ENCODE measurements at places on chromosomes 7 and 10. TPM values are rescaled to one million over a fixed set of nuclear protein-coding genes. Genes with fewer than 3 reads are reported as not detected.

DNA sequence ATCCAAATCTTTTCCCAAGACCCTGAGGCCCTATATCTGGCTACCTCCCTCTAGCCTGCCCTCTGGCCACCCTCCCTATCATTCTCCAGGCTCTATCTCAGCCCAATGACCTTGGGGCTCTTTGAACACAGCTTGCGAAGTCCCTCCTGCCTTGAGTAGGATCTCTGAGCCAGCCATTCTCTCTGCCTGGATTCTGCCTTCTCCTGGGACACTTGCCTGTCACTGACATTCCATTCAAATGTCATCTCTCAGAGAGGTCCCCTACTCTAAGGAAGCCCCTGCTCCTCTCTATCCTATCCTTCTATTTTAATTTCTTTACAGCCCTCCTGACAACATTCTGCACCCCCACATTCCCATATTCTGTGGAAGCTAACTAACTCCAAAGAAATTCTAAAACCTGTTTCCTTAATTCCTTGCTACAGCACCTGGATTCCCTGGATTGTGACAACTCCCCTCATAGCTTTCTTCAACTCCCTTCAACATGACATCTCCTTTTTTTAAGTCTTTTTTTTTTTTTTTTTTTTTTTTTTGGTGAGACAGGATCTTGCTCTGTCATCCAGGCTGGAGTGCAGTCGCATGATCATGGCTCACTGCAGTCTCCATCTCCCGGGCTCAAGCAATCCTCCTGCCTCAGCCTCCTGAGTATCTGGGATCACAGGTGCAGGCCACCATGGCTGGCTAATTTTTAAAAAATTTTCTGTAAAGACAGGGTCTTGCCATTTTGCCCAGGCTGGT is 81.0 kb upstream of the ASAH2 start:
- peaks cover 3% of the 10 kb centered on the region for H3K27me3 ChIP-seq
- no peak for DNase-seq
- H3K4me3 ChIP-seq: no peak overlapping the region
- H3K36me3 ChIP-seq: no peaks in the 10 kb centered on the region

Gene FRAT1
- total RNA-seq: 10.0 TPM

Gene PPP1R9A
- total RNA-seq: 14.7 TPM

DNA sequence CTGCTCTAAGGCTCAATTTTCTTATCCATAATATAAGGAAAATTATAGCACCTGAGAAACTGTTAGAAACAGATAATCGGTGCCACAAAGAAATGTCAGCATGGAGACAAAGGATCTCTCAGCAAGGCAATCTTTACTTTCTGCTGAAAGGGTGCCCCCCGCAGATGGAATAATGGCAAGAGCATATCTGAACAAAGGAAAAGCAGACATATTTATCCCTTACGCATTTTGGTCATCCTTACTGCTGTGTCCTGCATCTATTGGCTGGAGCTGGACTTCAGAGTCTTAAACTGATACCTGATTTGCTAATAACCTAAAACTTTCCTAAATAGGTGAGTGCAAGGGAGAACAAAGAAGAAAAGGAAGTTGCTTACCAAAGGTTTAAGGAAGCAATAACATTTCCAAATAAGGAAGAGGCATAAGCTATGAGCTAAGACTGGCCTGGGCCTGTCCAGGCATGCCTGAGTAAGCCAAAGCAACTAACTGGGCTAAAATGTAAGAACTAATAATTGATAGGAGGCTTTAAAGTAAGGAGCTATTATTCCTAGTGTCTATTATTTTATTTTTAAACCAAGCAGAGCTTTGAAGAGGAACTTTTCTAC is 39.6 kb upstream of the ELMO1 start:
- DNase-seq: no peak
- H3K4me3 ChIP-seq: no peak overlapping the region
- no peaks in the 10 kb centered on the region for H3K4me1 ChIP-seq

GRCh38 chr10:33421789-33422462 is 87.5 kb upstream of the NRP1 start:
- peaks cover 16% of the 10 kb centered on the region for H3K4me1 ChIP-seq
- H3K27ac ChIP-seq: no peak overlapping the region
- H3K27me3 ChIP-seq: peaks cover 2% of the 10 kb centered on the region
- DNase-seq: no peak
- H3K36me3 ChIP-seq: no peaks in the 10 kb centered on the region

Gene ARHGEF35
- 0.69 TPM for total RNA-seq

Gene PPP1R17
- total RNA-seq: 657 TPM

Gene MRC1
- 7.9 TPM for total RNA-seq

DNA sequence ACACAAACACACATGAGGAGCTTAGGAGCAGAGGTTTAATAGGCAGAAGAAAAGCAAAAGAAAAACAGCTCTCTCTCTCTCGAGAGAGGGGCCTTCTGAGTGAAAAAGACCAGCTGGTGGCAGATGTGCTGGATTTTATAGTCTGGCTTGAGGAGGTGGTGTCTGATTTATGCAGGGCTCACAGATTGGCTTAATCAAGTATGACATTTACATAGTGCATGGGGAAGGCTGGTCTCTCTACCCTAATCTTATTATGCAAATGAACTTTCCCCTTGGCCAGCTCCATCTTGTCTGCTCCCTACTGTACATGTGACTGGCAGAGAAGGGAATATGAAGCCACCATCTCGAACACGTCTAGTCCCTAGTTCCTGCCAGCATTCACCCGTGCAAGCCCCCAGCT is 219.5 kb upstream of the ZNF804B start:
- no peak for DNase-seq
- H3K4me1 ChIP-seq: peaks cover 6% of the 10 kb centered on the region
- peaks cover 13% of the 10 kb centered on the region for H3K36me3 ChIP-seq
- peak overlapping the region; percentile 74 for H3K27ac ChIP-seq
- H3K4me3 ChIP-seq: peak overlapping the region; percentile 21

GRCh38 chr10:35379226-35380137 is 43.2 kb downstream of the CCNY start:
- peak overlapping the region; percentile 3 for H3K27ac ChIP-seq
- H3K36me3 ChIP-seq: no peaks in the 10 kb centered on the region
- H3K4me3 ChIP-seq: peak overlapping the region; percentile 28
- peaks cover 8% of the 10 kb centered on the region for H3K27me3 ChIP-seq

Gene CHAT
- 15.4 TPM for total RNA-seq

Gene MYOF
- total RNA-seq: 0.42 TPM

Gene RADIL
- total RNA-seq: 31.3 TPM

Gene NKX2-3
- not detected for total RNA-seq

DNA sequence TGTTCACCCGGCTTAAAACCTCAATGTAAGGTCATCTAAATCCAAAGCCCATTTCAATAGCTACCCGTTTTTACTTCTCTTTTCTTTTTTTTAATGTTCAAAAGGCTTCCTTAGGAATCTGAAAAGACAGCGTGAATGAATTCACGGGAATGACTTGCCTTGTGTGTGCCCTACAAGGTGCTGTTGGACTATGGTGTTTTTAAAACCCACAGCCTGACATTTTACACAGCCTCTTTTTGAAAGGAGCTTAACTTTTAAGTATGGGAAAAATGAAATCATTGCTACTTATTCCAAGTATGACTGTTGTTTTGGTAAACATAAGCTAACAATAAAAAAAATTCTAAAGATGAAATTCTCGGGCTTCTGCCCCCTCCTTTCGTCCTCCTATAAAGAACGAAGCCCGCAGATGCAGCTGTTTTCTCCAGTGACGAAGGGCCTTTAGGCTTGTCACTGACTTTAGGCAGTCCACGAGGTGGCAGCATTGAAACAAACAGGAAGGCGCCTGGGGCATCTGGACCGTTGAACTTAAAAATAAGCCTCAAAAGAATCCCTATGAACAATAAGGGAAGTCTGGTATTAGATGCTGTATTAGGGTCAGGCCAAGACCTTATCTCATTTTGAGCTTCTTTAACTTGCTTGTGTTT is 141.3 kb downstream of the NRP1 start:
- H3K36me3 ChIP-seq: no peaks in the 10 kb centered on the region
- peaks cover 19% of the 10 kb centered on the region for H3K4me1 ChIP-seq
- H3K27ac ChIP-seq: no peak overlapping the region
- DNase-seq: peak; percentile 75

Gene BLVRA
- 63.4 TPM for total RNA-seq

DNA sequence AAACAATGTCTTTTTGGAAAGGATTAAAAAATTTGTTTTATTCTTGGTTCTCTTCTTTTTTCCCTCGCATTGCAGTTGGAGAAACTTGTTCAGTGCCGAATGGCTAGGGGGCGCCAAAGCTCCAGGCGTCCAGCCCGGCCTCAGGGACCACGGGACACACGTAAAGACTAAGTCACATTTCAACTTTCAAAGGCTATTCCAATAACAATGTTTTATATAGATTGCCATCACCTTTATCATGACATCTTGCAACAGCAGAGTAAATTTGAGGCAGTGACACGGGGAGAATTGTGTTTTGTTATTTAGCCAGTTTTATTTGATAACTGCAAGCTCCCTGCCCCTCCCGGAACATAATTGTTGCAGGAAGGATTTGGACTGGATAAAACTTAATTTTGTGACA is 2.2 kb upstream of the IGFBP3 start:
- H3K4me1 ChIP-seq: peaks cover 15% of the 10 kb centered on the region
- no peaks in the 10 kb centered on the region for H3K36me3 ChIP-seq
- peak; percentile 90 for DNase-seq
- no peak overlapping the region for H3K27ac ChIP-seq
- peaks cover 13% of the 10 kb centered on the region for H3K27me3 ChIP-seq

Gene KLF14
- not detected for total RNA-seq

Gene CFAP58
- total RNA-seq: 2.2 TPM

DNA sequence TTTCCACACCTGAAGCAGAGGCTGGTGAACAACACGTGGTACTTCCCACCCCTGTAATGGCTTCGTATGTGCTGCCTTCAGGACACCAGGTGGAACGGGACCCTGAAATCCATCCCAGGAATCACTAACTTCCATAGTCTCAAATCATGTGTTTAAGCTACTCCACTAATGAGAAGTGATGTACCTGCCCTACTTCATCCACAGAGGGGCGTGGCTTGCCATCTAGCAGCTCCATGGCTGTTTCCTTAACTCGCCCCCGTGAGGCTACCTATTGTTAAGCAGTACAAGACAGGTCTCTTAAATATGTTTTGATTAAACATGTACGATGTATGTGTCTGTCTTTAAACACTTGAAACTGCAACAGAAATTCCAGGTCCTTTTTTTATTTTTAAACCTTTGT is 31.8 kb downstream of the ARL3 start:
- H3K4me1 ChIP-seq: peaks cover 12% of the 10 kb centered on the region
- DNase-seq: no peak
- no peak overlapping the region for H3K4me3 ChIP-seq
- H3K36me3 ChIP-seq: peaks cover 6% of the 10 kb centered on the region
- H3K27ac ChIP-seq: no peak overlapping the region
- no peaks in the 10 kb centered on the region for H3K27me3 ChIP-seq

Gene KCNIP2
- 30.0 TPM for total RNA-seq

DNA sequence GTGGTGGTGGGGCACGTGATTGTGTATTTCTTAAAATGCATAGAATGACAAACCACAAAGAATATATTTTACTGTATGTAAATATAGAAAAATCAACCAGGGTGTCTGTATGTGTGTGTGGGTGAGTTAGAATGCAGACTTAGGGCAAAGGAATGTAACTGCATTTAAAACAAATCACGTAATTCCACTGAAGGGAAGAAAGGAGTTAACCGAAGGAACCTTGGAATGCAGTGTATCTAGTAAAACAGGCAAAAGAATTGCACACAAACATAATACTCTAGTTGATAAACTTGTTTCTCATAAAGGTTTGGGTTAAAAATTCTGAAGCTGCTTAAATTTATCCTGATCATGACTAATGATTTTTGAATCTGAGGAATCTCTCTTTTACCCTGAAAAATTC is 134.9 kb downstream of the ADRA2A start:
- H3K27ac ChIP-seq: no peak overlapping the region
- no peaks in the 10 kb centered on the region for H3K4me1 ChIP-seq
- no peak for DNase-seq
- H3K27me3 ChIP-seq: peaks cover 4% of the 10 kb centered on the region
- H3K36me3 ChIP-seq: peaks cover 5% of the 10 kb centered on the region
- H3K4me3 ChIP-seq: no peak overlapping the region

- H3K36me3 ChIP-seq: no peaks in the 10 kb centered on the region
- no peaks in the 10 kb centered on the region for H3K4me1 ChIP-seq
- DNase-seq: no peak
- no peak overlapping the region for H3K4me3 ChIP-seq
- no peaks in the 10 kb centered on the region for H3K27me3 ChIP-seq
Observed at GRCh38 chr7:124686543-124687171, 78.9 kb downstream of the GPR37 start.

Gene RPEL1
- total RNA-seq: not detected

DNA sequence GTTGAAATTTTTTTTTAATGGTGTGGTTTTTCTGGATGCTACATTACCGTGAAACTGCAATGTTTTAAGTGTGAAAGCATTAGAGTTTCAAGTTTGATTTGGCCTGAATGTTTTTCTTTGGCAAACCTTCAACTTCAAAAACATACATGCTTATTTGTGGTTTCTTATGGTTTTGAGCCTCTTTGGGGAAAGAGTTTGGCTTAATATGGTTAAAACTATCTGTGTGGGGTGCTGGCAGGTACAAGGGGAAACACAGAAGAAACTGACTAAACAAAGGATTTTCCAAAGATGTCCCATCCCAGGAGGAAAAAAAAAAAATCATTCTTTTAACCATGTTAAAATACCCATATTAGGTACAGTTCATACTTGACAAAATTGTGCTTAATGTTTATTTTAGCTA is 121.1 kb downstream of the HGF start:
- DNase-seq: no peak
- peaks cover 6% of the 10 kb centered on the region for H3K4me1 ChIP-seq
- no peak overlapping the region for H3K4me3 ChIP-seq
- H3K27ac ChIP-seq: no peak overlapping the region
